ENCODE measurements at places on chromosomes 1 and 21. TPM values are rescaled to one million over a fixed set of nuclear protein-coding genes. Genes with fewer than 3 reads are reported as not detected.
A peak's percentile ranks its signal among the peaks of the same experiment; 100 is the strongest.

DNA sequence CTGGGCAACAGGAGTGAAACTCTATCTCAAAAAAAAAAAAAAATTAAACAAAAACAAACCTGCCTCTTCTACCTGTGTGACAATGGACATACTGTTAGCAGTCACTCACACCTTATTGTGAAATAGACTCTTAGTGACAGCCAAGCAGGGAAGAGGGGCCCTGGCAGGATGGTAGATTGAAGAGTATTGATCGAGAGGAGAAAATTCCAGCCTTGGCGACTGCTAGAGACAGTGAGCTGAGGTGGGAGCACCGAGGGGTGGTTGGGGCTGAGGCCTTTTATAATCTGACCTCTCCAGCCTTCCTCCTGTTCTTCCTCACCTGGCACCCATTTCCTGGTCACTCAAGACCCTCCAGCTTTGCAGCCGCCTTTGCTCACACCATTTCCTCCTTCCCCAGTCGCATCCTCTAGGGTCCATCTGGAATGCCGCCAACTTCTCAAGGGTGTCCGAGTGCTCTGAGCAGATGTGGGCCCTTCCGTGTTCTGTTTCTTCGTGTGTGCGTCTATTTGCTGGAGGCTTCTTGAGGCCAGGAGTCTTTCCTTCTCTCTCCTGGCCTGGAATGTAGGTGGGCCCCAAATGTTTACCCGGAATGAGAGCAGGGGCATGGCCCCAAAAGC lies 196.9 kb upstream of the TMEM51 start:
- H3K4me1 ChIP-seq = no peaks in the 10 kb centered on the region
- no peak for ATAC-seq
- H3K36me3 ChIP-seq = no peaks in the 10 kb centered on the region
- no peaks in the 10 kb centered on the region for H3K27me3 ChIP-seq
- no peak overlapping the region for H3K27ac ChIP-seq

KIF2C gene
- total RNA-seq = 124 TPM

H6PD gene
- 9.3 TPM for total RNA-seq

DNA sequence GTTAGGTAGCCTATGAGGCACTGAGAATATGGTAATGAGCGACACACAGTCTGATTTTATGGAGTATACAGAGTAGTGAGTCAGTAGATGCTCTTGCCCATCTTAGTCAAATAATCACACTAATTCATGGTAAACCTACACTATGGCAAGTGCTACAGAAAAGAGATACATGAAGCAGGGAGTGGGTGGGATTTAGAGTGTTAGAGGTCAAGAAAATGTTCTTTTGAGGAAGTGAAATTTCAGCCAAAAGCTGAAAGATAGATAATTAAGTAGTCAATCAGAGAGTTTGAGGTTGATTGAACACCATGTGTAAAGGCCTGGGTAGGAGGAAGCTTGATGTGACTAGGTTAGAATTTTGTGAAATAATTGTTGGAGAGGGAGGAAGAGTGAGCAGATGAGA lies 14.7 kb downstream of the MDM4 start:
- H3K4me1 ChIP-seq = peaks cover 5% of the 10 kb centered on the region
- no peak overlapping the region for H3K4me3 ChIP-seq
- peak overlapping the region; percentile 71 for H3K27ac ChIP-seq

- no peaks in the 10 kb centered on the region for H3K36me3 ChIP-seq
- peak overlapping the region; percentile 90 for H3K4me3 ChIP-seq
- H3K27ac ChIP-seq = peak overlapping the region; percentile 84
- no peaks in the 10 kb centered on the region for H3K27me3 ChIP-seq
- H3K4me1 ChIP-seq = peaks cover 22% of the 10 kb centered on the region
Measured at GRCh38 chr1:97920276-97920831, 480 bp downstream of the DPYD start.

DNA sequence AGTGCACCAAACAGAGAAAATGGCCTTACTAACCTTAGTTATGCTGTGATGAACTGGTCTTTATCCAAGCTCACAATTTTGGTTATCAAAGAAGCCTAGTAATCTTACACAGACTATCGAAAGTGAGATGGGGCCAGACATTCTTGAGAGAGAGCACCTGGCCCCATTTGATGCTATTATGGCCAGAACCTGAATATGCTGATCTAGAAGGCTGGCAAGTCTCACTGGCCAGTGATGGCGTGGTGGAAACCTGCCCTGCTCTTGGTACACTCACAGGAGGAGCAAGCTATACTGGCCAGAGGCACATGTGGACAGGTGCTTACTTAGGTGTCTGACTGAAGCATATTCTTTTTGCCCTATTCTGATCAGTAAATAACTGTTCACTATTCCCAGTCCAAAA lies 357.8 kb upstream of the ZRANB2 start:
- H3K36me3 ChIP-seq = no peaks in the 10 kb centered on the region
- ATAC-seq = no peak
- H3K4me3 ChIP-seq = no peak overlapping the region
- no peak overlapping the region for H3K27ac ChIP-seq

GRCh38 chr1:221457685-221458446 lies 284.0 kb downstream of the DUSP10 start:
- no peak overlapping the region for H3K27ac ChIP-seq
- ATAC-seq = no peak
- no peaks in the 10 kb centered on the region for H3K36me3 ChIP-seq
- no peak overlapping the region for H3K4me3 ChIP-seq
- H3K4me1 ChIP-seq = no peaks in the 10 kb centered on the region
- H3K27me3 ChIP-seq = peaks cover 19% of the 10 kb centered on the region

DNA sequence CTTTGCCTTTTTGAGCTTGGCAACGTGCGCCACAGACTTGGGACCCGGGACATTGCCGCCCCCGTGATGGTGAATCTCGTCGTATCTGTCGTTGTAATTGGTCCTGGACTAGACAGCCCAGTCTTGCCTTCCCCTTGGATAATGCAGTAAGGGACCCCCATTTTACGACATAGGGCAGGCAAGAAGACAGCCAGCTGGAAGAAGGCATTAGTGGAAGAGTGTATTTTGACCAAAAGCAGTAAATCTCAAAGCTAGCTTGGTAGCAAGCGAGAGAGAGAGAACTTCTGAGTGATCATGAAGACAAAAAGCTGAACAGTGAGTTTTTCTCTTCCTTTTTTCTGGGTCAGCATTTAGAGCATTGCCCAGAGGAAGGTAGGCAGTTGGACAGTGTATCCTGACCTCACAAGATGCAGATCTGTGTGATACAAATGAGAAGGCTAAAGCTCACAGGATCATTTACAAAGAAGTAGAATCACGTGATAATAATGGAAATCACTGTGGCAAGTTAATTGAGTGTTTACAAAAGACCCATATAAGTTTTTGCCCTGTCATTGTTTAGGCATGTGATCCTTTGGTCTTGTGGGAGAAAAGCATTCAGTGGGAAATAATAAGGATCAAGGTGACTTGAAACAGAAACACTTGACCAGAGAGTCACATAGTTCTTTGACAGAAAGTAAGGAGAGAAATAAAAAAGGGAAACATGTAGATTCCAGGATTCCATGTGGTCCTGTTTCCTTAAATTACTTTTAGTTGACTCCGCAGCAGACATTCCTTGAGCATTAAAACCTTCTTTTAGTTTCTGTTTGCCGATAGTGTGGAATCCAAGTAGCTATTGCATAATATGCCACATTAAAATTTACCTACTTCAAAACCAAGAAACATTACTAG lies 66.3 kb downstream of the CNST start:
- H3K27me3 ChIP-seq = no peaks in the 10 kb centered on the region
- H3K27ac ChIP-seq = peak overlapping the region; percentile 12
- no peaks in the 10 kb centered on the region for H3K4me1 ChIP-seq
- H3K36me3 ChIP-seq = peaks cover 50% of the 10 kb centered on the region

GRCh38 chr1:98988904-98989555 lies 15.6 kb downstream of the PLPPR5 start:
- no peak overlapping the region for H3K4me3 ChIP-seq
- no peak for ATAC-seq
- no peaks in the 10 kb centered on the region for H3K27me3 ChIP-seq
- H3K4me1 ChIP-seq = peaks cover 5% of the 10 kb centered on the region
- H3K36me3 ChIP-seq = no peaks in the 10 kb centered on the region

DNA sequence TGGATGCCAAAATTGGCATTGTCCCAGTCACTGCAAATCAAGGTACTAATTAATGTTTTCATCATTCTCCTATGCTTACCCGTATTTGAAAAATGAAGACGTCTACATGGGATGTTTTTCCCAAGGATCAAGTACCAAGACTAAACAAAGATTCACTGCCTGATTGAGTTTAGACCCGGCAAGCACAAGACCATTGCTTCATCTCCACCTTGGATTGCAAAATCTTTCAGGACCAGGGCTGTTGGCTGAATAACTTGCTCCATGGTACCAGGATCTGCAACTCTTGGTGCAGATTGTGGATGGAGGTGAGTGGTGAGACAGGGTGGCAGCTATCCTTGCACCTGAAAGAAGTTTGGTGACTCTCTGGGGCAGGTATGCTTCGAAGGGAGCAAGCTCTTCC lies 122.5 kb upstream of the ETS2 start:
- H3K27ac ChIP-seq = no peak overlapping the region
- no peak overlapping the region for H3K4me3 ChIP-seq
- no peaks in the 10 kb centered on the region for H3K36me3 ChIP-seq
- H3K27me3 ChIP-seq = peaks cover 23% of the 10 kb centered on the region

DNA sequence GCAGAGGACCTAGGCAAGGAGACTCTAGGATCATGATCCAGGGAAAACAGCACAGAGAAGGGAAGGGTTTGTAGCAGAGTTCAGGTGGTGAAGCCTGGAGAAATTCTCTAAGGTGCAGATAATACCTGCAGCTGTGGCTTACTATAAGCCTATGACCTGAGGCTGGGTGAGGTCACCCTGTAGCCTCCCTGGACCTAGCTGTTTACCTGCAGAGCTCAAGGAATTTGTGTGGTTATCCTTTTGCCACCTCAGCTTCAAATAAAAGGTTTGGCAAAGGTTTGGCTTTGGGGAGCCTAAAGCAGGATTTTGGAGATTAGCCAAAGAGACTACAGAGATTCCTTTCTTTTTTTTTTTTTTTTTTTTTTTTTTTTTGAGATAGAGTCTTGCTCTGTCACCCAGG lies 79.5 kb upstream of the ZNF648 start:
- H3K4me3 ChIP-seq = no peak overlapping the region
- H3K27ac ChIP-seq = no peak overlapping the region
- H3K4me1 ChIP-seq = peaks cover 4% of the 10 kb centered on the region
- H3K27me3 ChIP-seq = peaks cover 4% of the 10 kb centered on the region
- no peaks in the 10 kb centered on the region for H3K36me3 ChIP-seq
- no peak for ATAC-seq

GRCh38 chr1:34060901-34061415 lies 104.1 kb downstream of the CSMD2 start:
- ATAC-seq = no peak
- H3K4me1 ChIP-seq = no peaks in the 10 kb centered on the region
- H3K27me3 ChIP-seq = peaks cover 15% of the 10 kb centered on the region
- no peak overlapping the region for H3K27ac ChIP-seq
- no peaks in the 10 kb centered on the region for H3K36me3 ChIP-seq

DNA sequence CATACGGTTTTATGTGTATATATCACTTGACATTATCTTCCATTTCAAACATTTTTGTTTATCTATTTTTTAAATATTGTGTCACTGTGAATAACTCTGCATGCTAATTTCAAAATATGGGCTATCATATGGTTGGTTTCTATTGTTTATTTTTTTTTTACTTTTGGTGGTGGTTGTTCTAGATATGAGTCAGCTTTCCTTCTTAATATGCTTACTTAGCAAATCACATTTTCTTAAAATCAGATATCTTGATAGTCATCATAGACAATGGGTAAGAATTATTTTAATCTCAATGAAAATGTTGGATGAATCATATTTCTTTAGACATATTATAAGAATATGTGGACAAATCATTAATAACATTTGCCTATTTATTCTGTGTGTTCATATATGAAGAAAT lies 881.5 kb downstream of the BRINP3 start:
- no peak for ATAC-seq
- H3K4me1 ChIP-seq = no peaks in the 10 kb centered on the region
- no peaks in the 10 kb centered on the region for H3K27me3 ChIP-seq

LEFTY1 gene
- total RNA-seq = not detected

DNA sequence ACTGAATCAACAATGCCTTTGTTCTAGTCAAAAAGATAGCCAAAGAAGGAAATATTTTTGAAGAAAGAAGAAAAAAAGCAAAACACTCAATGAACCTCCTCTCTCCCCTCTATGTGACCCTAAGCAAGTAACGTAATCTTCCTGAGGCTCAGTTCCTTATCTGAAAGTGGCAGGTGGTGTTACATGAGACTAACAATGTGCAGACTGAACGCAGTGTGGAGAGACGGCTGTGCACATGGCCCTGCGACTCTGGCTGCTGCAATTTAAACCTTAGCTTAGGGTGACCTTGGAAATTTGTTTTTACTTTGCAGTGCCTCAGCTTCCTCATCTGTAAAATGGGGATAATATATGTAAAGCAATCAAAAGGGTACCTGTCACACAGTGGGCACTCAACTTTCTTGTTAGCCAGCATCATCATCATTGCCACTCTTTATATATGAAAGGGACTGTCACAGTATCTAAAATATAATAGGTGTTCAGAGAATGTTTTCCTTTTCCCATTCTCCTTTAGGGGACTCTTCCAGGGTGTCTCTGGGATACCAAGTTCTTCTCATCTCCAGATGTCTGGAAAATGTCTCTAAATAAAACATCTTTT lies 100.1 kb upstream of the JUN start:
- H3K4me1 ChIP-seq = peaks cover 10% of the 10 kb centered on the region
- no peak for ATAC-seq
- H3K36me3 ChIP-seq = no peaks in the 10 kb centered on the region
- H3K27me3 ChIP-seq = peaks cover 10% of the 10 kb centered on the region
- H3K27ac ChIP-seq = no peak overlapping the region

Data from activated T-helper 17 cell treated with anti-CD3 and anti-CD28 coated beads, Interleukin-2, amount 50 U/mL, for 72 hours (primary cell).